ENCODE measurements at places on chromosomes 3 and 15. TPM values are rescaled to one million over a fixed set of nuclear protein-coding genes. Genes with fewer than 3 reads are reported as not detected.
A peak's percentile ranks its signal among the peaks of the same experiment; 100 is the strongest.

GRCh38 chr15:63502843-63503738, 1.3 kb upstream of the USP3 start:
- DNase-seq: peak; percentile 92

Gene CDC25A
- total RNA-seq: 34.4 TPM

DNA sequence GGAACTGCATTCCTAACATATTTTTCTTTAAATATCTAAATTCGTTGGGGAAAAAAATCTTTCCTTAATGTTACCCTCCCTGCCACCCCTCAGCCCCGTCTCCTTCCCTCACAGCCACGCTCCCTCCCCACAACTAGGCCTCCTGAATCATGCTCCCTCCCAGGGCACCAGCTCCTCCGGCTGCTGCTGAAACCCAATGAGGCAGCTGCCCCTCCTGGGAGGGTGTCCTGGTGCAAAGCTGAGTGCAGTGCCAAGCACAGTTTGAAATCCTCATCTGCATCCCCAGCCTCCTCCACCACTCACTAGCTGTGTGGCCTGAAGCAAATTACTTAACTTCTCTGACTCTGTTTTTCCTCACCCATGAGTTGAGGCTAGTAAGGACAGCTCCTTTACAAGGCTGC, 2.7 kb upstream of the NR2E3 start:
- no peak for DNase-seq

GRCh38 chr3:78754066-78754743, 1013.6 kb downstream of the ROBO1 start:
- no peak for DNase-seq

DNA sequence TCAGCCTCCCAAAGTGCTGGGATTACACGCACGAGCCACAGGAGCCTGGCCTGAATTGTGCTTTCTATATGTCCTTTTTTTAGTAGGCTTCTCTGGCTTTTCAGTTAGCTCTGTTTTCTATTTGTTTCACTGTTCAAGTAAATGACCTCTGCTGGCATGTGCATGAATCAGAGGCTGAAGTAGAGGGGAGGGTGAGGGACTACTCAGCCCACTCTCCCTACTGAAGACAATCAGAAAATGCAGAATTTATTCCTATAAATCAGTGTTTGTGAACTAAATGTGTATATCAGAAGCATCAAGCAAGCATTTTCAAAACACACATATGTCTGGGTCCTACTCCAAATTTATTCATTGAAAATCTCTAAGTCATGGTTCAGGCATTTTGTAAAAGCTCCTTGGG, 45.0 kb downstream of the ZMAT3 start:
- no peak for DNase-seq

Gene UACA
- total RNA-seq: 3.2 TPM

DNA sequence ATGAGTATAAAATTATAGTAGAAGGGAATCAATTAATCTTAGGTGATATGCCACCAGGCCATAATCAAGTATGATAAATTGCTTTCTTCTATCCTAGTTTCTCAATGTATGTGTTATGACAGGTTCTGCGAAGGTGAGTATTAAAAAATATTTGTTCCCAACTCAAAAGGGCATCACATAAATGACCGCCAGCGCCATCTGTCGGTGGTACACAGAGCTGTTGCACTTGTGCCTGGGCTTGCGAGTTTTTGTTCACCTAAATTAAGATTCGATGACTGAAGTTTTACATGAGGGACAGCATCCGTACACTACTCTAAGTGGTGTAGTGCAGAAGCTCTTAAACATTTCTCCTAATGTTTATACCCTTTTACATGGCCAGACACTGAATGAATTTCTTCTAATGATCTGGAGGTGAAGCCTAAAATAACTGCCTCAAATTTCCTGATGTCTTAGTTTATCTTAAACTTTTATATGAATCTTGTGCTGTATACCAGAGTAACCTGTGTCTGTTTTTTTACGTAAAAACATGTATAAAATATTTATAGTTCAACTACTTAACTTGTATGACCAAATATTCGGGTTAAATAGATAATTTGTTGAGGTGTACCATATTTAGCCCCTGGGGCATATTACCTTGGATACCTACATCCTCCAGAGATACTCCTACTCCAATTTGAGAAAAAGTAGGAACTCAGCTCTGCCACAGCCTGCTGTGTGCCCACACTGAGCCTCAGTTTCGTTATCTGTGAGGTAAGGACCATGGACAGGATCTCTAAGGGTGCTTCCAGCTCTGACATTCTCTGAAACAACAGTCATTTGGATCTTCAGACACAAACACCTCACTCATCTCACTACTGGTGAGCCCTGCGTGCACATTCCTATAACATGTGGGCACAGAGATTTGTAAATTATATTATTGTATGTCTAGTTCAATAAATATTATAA, 365.6 kb downstream of the MAGI1 start:
- no peak for DNase-seq

GRCh38 chr3:153657046-153657445, 464.1 kb upstream of the ARHGEF26 start:
- DNase-seq: no peak

GRCh38 chr3:128081846-128082245, 29.6 kb downstream of the SEC61A1 start:
- DNase-seq: no peak
